ENCODE measurements at places on chromosomes 12 and 14.

DNA sequence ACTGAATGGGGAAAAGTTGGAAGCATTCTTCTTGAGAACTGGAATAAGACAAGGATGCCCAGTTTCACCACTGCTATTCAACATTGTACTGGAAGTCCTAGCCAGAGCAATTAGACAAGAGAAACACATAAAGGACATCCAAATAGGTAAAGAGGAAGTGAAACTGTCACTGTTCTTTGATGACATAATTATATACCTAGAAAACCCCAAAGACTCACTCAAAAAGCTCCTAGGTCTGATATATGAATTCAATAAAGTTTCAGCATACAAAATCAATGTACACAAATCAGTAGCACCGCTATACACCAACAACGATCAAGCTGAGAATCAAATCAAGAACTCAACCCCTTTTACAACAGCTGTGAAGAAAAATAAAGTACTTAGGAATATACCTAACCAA, 157.3 kb upstream of the DDHD1 start:
- no peak for DNase-seq

DNA sequence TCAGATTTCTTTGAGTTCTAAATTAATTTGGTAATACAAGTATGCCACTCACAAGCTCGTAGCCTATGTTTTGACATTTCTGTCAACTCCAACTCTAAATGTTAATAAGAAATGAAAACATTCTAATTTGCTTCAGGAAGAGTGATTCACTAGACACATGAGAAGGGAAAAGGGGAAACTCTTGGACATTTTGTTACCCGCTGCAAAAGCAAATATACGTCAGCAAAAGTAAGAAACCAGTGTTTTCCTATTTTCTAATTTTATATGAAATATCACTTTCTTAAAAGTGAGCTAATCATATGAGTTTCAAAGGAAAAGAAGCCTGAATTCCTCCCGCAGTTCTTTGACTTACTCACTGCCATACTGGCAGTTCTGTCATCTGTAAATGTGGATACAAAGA, 162.3 kb downstream of the GRIP1 start:
- no peak for DNase-seq

DNA sequence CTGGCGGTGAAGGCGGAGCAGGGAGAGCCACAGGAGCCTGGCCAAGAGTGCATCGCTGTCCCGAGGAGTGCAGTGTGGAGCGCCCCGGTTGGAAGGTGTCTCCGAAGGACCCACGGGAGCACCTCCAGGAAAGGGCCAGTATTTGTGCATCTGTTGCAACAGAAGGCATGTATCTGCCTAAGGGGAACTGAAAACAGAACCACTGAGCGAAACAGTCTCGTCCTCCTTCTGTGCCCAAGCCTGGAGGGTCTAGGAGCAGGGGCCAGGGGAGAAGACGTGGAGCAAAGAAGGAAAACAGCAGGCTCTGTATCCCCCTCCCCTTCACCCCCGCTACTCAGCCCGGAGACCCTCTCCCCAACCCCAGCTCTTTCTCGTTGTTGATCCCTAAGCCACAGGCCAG, 5.3 kb upstream of the LRRC10 start:
- no peak for DNase-seq

- no peak for DNase-seq
Observed at GRCh38 chr12:46702581-46703344, 123.0 kb downstream of the SLC38A4 start.

- no peak for DNase-seq
Observed at GRCh38 chr12:129966146-129966995, 62.5 kb upstream of the TMEM132D start.
